ENCODE measurements at places on chromosomes 5 and 9. TPM values are rescaled to one million over a fixed set of nuclear protein-coding genes. Genes with fewer than 3 reads are reported as not detected.

Gene IFNK
- not detected for total RNA-seq

Gene CNTFR
- total RNA-seq, result not detected

Gene SYNPO
- total RNA-seq, result 26.6 TPM

Gene DRD1
- total RNA-seq, result 0.08 TPM

Gene CKMT2
- not detected for total RNA-seq

Gene FAM81B
- total RNA-seq, result not detected

Gene SLC36A3
- not detected for total RNA-seq

Gene DNAH5
- 2.1 TPM for total RNA-seq

Gene MAP1B
- 42.4 TPM for total RNA-seq

Gene ANKRD31
- not detected for total RNA-seq

Gene IRX2
- 2.1 TPM for total RNA-seq

Gene UBE2R2
- 43.3 TPM for total RNA-seq

Gene ARID3C
- total RNA-seq, result 0.16 TPM

Gene RNF183
- total RNA-seq, result not detected

Gene STK32A
- total RNA-seq, result 0.28 TPM

Gene RNF208
- total RNA-seq, result 2.1 TPM

Gene PAEP
- total RNA-seq, result 0.45 TPM

Gene PCDHA5
- 0.72 TPM for total RNA-seq

Gene FAM153A
- total RNA-seq, result not detected

Gene BRD3
- 18.8 TPM for total RNA-seq

Gene SHC3
- 0.34 TPM for total RNA-seq

Gene SNX18
- total RNA-seq, result 7.2 TPM

Gene IFNB1
- total RNA-seq, result not detected

Gene BTNL8
- total RNA-seq, result not detected

Gene SPATA9
- 0.28 TPM for total RNA-seq

Gene PTPN3
- total RNA-seq, result 13.8 TPM

Gene PCDHGA6
- total RNA-seq, result 0.24 TPM

Measured in A549 treated with Mapracorat at 1 μM for 4 hours (cell line).